ENCODE measurements at places on chromosomes 2 and 18. TPM values are rescaled to one million over a fixed set of nuclear protein-coding genes. Genes with fewer than 3 reads are reported as not detected.

- DNase-seq, result no peak
Measured at GRCh38 chr2:116489944-116490343, 1324.5 kb upstream of the DDX18 start.

DNA sequence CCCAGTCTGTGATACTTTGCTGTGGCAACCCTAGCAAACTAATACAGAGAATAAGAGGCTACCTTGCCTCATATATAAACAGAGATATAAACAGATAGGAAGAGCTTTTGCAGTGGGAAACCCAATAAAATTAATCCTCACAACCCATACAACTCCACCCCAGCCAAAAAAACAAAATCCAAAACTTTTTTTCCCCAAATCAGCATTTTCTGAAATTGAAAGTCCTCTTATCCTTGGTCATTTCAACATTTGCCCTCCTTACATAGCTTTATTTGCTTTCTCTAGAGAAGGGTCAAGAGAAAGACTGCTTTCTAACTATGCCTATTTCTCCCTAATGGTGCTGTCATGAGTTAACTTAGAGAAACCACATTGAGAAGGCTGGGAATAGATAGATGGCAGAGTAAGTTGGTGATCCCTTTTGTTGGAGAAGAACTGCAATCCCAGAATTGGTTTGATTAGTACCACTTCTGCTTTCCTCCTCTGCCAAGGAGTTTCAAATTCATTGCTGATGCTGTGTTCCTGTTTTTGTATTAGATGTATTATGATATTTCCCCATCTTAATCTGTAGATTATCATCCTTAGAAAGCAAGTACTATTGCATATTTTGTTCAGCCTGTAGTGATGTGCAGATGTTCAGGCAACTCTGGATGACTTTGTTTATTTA is 76.5 kb upstream of the B3GNT2 start:
- no peak for DNase-seq

GRCh38 chr18:42473611-42474010 is 518.6 kb downstream of the PIK3C3 start:
- no peak for DNase-seq

DNA sequence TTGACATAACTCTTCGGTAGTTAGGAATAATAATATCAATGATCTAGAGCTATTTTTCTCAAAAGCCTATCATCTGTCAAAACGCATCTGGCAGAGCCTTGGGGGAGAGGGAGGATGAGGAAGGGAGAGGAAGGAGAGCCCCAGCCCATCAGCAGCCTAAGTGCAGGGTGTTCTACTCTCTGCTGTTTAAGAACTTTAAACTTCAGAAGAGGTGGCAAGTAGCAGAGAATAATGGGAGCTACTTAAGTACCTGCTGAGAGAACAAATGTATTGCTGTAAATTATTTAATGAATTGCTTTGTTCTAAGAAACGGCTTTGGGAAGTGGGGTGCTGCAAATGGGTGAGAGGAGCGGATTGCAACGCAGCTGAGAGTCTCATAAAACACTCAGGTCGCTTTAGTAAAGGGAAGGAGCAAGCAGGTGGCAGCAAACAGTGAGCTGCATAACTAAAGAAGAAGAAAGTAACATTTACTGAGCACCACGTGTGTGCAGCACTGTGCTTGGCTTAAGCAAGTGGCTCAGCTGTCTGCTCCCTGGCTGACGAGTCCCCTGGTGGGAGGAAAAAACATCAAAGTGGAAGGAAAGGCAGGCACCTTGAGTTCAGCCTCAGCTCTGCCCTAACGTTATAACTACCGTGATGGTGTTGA is 26.3 kb upstream of the SH3RF3 start:
- DNase-seq, result no peak

GRCh38 chr18:32299484-32299883 is 109.6 kb downstream of the MEP1B start:
- no peak for DNase-seq

Gene SNORC
- total RNA-seq, result 1.4 TPM

- peak; percentile 8 for DNase-seq
Measured at GRCh38 chr2:11160731-11161455, 5.6 kb downstream of the SLC66A3 start.

DNA sequence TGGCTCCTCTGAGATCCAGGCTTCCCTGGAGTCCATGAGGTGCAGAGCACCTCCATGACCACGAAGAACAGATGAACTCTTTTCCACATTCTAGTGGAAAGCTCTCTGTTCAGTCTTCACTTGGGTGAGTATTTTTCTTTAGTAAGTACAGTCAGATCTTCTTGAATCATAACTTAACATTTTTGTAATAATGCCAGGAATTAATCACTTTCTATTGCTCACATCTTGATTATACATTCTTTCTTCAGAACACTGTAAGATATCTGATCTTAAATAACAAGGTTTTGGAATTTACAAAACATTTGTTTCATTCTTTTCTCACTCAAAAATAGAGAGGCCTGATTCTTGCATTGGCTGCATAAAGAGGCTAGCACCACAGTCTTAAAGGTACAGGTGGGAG is 45.4 kb upstream of the RND3 start:
- no peak for DNase-seq

Gene CYRIA
- 11.7 TPM for total RNA-seq

All from OCI-LY7 (cell line).